ENCODE measurements at places on chromosomes 16 and 17.

- DNase-seq = no peak
Measured at GRCh38 chr16:26493751-26494150, 573.0 kb upstream of the C16orf82 start.

DNA sequence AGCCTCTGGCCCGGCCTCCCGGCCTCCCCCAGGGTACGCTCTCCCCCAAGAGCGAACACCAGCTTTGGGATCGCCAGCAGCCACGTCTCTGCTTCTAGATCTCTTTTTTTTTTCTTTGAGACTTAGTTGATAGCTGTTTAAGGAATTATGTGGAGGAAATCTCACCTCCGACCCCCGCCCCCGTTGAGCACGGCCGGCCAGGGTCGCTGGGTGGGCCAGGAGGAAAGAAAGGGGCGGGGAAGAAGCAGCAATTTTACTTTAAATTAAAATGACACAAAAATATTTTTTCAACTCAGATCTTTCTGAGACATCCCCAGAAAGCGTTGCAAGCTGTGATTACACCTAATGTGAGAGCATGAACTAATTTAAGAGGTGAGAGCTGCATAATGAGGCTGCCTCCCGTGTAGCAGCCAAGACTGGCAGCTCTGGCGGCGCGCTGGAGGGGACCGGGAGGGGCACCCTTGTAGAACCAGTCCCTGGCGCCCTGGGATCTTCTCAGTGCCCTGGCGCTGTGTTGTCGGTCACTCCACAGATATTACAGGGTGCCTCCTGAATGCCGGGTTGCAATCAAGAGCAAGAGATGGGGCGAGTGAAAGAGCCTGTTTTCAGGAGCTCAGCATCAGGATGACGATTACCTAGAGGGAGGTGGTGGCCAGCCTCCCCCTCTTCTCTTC, 1.9 kb upstream of the CBLN1 start:
- DNase-seq = no peak

- no peak for DNase-seq
Measured at GRCh38 chr16:8996891-8997290, 33.2 kb upstream of the USP7 start.

DNA sequence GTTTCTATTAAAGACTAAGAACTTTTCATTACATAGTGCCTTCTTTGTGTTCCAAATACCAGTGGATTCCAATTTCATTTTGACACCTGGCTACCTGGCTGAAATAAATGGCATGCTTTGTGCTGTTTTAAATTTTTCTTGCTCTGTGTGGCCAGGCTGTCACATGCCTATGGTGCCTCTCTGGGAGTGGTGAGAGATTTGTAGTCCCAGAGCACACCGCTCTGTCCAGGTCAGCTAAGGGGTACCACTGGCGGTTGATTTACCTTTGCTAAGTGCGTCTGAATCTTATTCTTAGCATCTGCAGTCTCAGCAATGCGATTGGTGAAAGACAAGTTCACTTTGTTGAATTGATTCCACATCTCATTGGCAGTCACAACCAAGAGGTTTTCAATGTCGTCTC, 29.4 kb downstream of the TEKT3 start:
- DNase-seq = no peak

- DNase-seq = no peak
Measured at GRCh38 chr16:68506331-68507053, 32.6 kb upstream of the ZFP90 start.

DNA sequence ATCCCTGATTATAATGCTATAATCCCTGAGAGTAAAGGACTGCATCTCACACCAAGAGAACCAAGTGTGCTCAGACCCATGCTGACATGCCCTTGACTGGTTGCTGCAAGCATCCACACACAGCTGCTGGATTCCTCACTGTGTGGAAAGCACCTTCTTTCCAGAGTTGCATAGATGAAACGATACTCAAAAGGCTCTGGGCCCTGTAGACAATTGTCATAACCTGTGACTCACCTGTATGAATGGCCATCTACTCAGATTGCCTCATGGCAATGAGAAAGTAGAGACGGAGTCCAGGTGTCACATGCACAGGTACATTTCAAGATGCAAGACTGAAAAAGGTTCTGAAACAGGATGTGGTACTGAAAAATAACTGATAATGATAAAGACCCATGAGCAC, 58.1 kb downstream of the MPHOSPH6 start:
- DNase-seq = no peak

DNA sequence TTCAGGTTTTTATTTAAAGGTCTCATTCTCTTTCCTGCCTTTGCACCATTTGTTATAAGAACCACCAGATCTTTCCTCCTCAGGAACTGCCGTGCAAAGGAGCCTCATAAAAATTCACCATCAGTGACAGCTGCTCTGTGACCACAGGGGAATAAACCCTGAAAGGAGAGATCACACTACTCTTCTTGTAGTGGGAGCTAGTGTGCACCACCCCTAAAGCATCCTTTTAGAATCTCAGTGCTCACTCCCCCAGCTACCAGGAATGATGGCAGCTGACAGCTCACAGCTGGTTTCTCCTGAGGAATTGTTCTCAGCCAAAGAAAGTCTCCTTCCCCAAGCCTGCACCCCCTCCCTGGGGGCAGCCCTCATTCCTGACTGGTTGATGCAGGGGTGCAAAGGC, 18.7 kb downstream of the VAT1L start:
- DNase-seq = no peak

GRCh38 chr17:50396261-50397110, 837 bp downstream of the LRRC59 start:
- DNase-seq = no peak

GRCh38 chr17:78379131-78379491, 662 bp downstream of the PGS1 start:
- no peak for DNase-seq

DNA sequence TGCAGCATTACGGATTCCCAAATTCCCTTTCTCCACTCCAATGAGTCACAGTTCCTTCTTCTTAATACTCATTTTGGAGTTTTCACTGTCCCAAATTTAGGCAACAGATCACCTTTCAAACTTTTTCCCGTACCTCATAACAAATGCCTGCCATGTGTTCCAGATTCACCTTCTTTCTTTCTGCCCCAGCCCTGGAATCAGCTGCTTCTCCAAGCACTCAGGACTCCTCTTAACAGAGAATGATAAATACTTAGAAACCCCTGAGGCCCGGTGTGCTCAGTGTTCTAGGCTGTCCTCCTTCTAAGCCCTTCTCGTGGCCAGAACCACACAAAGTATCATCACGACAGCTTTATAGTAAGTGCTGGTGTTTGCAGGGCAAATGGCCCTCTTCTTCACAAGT, 14.9 kb downstream of the CSNK1D start:
- DNase-seq = no peak

DNA sequence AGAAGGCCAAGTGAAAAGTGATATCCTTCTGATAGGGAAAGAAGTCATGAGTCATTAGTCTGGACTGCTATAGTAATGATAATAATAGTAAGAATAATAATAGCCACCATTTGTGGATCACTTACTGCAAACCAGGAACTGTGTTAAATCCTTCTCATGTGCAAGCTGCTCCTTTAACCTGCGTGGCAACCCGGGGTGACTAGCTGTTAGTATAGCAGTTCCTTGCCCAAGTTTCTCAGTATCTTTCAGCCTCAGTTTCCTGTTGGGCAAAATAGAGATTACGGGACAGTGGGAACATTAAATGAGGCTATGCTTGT, 129.5 kb downstream of the CDH13 start:
- DNase-seq = no peak

Data from activated T-helper 1 cell treated with Interleukin-2 at 50 U/mL for 16 hours (primary cell).